ENCODE measurements at places on chromosomes 4 and X.

GRCh38 chr4:15116509-15117079, 114.3 kb downstream of the CPEB2 start:
- no peak for DNase-seq

- no peak for DNase-seq
Observed at GRCh38 chr4:29521281-29521680, 1198.9 kb upstream of the PCDH7 start.

- DNase-seq: peak; percentile 15
Observed at GRCh38 chr4:168981460-168981859, 28.6 kb downstream of the CBR4 start.

- no peak for DNase-seq
Observed at GRCh38 chr4:127782275-127783025, at the start of gene HSPA4L. HSPA4L (plus strand) TSS chr4:127782322; CDS start chr4:127782551, 229 bp downstream.

- no peak for DNase-seq
Observed at GRCh38 chrX:106728337-106728736, 1.8 kb downstream of the RNF128 start.

DNA sequence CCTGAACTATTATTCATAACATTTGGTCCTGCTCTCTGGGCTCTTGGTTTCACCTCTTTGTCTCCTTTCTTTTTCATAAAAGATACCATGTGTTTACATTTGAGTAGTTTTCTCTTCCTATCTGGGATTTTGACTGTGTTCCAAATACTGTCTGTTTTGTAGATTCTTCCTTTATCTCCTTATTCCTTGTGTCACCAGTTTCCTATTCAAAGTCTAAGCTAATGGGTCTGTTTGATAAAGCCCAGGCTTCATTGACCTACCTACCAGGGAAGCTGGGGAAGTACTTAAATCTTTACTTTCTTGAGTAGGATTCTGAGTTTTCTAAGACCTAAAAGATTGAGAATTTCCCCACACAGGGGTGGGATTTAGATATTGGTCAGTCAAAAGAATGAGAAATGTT, 409.5 kb downstream of the RAPGEF2 start:
- no peak for DNase-seq

GRCh38 chr4:4427886-4428285, 41.0 kb downstream of the NSG1 start:
- no peak for DNase-seq

DNA sequence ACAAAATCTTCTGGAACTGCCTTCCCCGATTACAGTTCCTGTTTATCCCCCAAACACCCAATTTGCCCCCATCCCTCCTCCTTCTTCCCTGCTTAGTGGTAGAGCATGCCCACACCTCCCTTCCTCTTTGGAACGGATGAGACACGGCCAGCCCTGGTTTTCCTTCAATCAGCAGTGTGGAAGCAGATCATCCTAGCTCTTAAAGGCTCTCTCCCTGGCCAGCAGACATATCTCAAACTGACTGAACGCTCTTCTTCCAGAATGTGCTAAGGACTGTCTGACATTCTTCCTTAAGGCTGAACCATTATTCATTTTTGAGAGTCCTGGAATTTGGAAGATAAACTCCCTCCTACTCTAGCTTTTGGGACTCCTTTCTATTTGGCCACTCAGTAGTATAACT, 161.1 kb downstream of the TRIML1 start:
- no peak for DNase-seq

DNA sequence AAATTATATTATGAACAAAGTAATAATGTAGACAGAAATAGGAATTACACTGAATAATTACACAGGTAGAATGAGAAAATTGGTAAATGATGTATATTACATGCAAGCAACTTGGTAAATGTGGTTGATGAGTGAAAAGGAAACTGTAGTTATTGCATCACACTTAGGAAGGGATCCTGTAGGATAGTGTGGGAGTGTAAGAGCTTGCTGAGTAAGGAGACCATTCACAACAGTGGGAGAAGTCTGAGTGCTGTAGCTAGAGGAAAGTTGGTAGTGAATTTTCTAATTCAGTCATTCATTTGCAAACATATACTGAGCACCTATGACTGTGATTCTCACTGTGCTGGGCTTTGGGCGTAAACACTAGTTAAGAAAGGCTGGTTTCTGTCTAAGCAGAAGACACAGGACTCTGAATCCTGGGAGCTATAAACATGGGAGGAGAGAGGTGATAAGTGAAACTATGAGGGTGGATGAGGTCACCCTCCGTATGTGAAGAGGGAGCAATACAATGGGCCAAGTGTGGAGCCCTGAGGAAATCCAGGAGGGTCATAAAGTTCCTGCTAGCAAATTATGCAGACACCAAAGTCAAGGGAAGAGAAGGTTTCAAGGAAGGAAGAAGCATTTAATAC, 14.2 kb upstream of the CPE start:
- DNase-seq: peak; percentile 74

DNA sequence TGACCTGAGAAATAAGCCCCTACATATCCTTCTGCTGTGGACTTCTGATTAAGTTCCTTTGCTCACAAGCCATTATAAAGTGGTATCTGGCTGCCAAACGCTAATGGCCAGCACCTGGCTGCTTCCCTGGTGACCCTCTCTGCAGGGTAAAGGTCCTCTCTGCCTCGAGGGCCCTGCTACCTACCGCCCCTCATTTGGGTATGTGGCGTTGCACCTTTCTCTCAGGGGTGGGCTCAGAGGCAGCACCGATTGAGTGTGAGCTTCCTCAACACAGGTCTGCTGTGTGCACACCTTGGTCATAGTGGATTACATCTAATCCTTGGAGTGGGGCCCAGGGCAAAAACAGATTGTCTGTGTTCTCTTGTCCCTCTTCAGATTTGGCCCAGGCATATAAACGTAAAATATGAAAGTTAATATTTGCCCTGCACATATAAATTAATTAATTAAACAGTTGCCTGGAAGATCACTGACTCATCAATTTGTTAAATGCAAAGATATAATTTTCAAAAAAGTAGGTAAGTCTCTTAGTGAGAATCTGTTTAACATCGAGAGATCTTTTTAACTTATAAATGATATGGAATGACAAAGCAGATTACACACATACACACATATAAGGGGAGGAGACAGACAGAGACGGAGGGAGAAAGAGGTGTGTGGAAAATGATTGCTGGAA, 174.5 kb upstream of the SMIM31 start:
- no peak for DNase-seq

DNA sequence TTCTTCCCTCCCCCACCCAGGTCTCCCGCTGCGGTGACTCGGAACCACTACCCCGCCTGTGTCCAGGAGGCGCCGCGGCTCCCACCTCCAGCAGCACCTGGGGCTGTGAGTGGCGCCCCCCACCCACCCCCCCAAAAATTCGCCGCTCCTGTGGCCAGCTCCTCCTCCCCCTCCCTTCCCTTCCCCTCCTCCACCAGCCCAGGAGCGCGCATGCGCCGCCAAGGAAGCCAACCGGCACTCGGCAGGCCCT, 278 bp downstream of the CLOCK start:
- no peak for DNase-seq

GRCh38 chr4:3874525-3875110, 108.4 kb downstream of the ADRA2C start:
- no peak for DNase-seq

- DNase-seq: no peak
Observed at GRCh38 chr4:24889991-24890390, 22.9 kb downstream of the CCDC149 start.
